ENCODE measurements at places on chromosomes 12 and 14.

DNA sequence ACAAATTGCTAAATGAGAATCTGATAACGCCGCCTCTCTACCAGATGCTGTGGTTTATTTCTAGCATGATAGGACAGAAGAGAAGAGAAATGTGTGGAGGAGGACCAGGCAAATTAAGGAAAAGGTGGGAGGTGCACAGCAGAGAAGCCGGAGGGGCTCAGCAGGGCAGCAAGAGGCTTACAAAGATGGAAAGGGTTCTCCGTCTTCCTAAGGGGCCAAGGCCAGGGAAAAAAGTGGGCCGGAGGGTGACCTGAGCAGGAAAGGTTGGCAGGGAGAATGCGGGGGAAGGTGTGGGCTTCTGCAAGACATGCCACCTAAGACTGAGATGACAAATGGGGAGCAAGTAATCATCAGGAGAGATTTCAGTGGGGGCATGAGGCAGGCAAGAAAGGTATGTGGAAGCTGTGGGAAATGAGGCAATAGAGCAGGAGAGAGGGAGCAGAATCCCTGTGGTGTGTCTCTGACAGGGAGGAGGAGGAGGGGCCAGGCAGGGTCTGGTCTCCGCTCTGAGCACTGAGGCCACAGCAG is 18.7 kb downstream of the MANSC1 start:
- DNase-seq, result no peak

- no peak for DNase-seq
These were observed 59.4 kb upstream of the AMIGO2 start for GRCh38 chr12:47139000-47139681.

DNA sequence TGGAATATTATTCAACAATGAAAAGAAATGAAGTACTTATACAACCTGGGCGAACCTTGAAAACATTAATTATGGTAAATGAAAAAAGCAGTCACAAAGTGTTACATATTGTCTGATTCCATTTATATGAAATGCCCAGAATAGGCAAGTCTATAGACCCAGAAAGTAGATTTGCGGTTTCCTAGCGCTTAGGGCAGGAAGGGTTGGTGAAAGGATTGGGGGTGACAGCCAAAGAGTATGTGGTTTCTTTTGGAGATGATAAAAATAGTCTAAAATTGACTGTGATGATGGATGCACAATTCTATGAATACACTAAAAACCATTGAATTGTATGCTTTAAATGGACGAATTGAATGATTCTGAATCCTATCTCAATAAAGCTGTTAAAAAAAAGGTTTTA is 55.8 kb downstream of the RESF1 start:
- DNase-seq, result no peak

GRCh38 chr14:90819734-90820393 is 3.6 kb upstream of the TTC7B start:
- DNase-seq, result no peak

DNA sequence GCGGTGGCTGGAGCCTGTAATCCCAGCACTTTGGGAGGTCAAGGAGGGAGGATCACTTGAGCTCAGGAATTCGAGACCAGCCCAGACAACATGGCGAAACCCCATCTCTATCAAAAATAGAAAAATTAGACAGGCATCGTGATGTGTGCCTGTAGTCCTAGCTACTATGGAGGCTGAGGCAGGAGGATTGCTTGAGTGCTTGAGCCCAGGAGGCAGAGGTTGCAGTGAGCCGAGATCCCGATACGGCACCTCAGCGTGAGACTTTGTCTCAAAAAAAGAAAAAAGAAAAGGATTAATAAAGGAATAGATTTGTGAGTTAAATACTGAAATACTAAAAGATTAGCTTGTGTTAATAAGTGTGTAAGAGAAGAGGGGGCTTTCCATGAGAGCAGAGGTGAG is 29.4 kb downstream of the RPGRIP1 start:
- DNase-seq, result no peak

GRCh38 chr12:55068416-55069010 is 48.7 kb downstream of the NEUROD4 start:
- peak; percentile 57 for DNase-seq

DNA sequence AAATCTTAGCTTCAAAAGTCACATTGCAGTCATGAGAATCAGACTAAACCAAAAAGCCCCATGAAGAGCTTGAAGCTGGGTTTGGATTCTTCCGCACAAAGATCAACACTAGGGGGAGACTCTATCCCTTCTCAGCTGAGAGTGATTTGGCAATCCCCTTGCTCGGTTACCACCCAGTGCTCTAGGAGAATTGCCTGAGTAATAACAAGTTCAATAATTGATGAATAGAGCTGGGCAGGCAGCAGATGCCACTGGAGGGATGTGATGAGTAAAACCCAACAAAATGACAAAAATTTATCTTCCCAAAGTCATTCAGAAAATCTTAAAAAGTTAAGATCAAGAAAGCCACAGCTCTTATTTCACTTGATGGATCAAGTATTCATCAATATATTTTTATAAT is 185.6 kb upstream of the ARID2 start:
- DNase-seq, result peak; percentile 86

- DNase-seq, result no peak
These were observed 163.7 kb downstream of the BMP4 start for GRCh38 chr14:53792909-53793308.

DNA sequence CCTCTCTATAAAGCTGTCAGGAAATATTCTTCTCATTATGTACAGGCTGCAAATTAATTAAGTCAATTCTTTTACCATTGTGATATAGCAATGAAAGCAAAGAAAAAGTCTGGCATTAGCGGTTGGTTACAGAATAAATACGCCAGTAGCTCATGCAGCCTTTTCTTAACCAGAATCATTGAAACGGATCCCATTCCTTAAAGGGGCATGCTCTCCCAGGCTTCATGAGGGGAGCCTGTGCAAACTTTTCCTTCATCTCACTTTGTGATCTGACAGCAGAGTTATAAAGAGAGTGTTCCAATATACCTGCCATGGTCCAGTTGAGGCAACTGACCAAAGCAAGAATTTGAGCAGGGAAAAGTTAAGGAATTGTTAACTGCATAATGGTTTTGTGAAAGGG is 337.7 kb downstream of the EMP1 start:
- DNase-seq, result no peak

All from kidney tubule cell (primary cell).